ENCODE measurements at places on chromosomes 3 and 15.

DNA sequence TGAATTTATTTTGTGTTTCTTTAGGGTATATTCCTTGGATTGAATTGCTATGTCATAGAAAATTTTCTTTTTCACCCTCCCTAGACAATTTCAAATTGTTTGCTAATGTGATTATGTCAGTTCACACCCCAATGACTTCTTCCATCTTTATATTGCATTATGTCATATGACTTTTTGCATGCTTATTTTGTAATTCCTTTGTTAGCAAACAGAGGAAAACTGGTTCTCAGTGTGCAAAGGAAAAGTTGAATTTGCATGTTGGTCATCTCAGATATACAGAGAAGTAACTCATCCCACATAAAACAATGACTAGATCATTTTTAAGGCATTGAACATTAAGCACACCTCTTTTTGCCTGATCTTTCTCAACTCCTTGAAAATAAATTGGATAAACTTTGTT lies 3.3 kb upstream of the RNF13 start:
- no peak for DNase-seq

DNA sequence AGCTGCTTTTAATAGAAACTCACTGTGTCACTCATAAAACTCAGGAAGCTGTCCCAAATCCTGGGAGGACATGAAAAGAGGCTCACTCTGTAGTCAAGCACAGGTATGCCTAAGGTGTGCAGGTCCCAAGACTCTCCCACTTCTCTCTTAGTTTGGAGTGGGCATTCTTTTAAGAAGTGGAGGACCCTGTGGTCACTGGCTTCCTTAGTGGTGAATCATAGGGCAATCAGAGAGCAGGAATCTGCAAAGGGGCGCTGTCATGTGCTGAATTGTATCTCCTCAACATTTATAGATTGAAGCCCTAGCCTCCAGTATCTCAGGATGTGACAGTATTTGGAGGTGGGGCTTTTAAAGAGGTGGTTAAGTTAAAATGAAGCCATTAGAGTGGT lies 47.2 kb upstream of the ZBTB38 start:
- DNase-seq: no peak

GRCh38 chr3:87761795-87762194 lies 297.0 kb downstream of the CGGBP1 start:
- DNase-seq: no peak

GRCh38 chr3:178777718-178778411 lies 241.6 kb downstream of the KCNMB2 start:
- no peak for DNase-seq

DNA sequence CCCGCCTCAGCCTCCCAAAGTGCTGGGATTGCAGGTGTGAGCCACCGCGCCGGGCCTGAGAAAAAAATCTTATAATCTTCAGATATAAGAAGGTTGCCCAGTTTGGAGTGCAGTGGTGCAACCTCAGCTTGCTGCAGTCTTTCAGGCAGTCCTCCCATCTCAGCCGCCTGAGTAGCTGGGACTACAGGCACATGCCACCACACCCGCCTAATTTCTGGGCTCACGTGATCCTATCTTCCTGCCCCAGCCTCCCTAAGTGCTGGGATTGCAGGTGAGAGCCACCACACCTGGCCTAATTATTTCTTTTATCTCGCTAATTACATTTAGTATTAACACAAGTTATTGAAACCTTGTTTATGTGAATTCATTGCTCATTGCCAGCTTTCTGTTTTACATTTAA lies 13.5 kb downstream of the PAK2 start:
- no peak for DNase-seq

DNA sequence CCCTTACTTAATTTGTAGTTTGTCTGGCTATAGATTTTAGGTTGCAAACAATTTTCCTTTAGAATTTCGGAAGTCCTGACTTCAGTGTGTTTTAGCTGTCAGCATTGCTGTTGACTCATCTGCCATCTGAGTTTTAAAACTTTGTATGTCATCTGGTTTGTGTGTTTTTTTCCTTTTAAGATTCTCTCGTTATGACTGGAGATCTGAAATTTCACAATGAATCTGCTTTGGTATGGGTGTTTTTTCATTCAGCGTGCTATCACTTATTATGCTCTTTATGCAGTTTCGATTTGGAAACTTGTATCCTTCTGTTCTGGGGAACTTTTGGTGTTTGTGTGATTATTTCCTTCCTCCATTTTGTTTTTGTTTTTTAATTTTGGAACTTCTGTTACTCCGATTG lies 53.7 kb upstream of the ZNF280D start:
- DNase-seq: no peak

DNA sequence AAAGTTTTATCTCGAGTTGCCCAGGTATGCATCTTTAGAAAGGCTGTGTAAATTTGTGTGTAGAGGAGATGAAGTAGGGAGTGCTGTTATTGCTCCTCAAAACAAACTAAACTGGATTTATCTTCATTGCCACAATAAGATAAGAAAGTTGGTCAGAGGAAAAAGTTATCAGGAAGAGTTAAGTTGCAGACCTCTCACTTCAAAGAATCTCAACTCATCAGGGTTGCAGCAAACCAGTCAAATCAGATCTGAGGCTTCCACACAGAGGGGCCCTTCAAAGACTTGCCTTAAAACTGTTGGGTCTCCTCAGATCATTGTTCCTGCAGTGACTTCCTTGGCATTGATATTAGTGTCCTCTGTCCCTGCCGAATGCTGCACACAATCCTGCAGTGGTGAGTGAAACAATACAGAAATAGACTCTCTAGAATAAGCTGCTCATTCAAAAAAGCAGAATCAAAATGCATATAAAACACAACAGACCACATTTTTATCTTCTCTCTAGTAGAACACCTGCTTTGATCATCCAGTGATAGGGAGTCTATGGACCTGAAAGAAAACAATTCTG lies 191.2 kb upstream of the CBLB start:
- no peak for DNase-seq

DNA sequence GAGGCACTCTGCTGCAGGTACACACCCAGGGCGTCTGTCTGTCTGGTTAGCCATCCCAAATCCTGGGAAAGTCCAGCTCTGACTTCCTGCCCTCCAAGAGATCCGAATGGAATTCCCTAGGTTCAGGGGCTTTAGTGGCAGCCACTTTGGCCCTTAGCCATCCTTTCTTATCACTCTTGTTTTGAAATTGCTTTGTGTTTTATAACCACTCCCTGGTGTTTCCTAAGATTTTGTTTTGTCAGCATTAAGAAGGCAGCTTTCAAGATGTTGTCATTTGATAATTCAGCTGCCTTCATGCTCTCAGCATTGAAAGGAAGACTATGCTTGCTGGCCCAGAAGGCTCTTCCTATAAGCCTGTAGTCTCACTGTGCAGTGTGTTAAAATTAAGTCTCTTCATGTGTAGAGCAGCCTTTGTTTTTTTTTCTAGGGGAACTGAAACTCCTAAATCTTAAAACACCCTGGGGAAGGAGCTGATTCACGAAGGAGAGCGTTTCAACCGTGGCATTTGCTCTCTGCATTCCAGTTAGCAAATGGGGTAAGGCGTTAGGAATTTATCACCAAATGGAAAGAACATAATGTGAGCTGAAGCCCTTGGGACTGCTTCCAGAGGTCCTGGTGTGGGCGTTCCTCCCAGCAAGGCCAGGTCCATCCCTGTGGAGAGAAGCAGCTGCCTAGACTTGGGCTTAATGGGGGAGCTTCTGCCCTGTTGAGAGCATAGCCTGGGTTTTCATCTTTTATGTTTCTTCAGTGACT lies 14.2 kb upstream of the CLEC3B start:
- DNase-seq: no peak

DNA sequence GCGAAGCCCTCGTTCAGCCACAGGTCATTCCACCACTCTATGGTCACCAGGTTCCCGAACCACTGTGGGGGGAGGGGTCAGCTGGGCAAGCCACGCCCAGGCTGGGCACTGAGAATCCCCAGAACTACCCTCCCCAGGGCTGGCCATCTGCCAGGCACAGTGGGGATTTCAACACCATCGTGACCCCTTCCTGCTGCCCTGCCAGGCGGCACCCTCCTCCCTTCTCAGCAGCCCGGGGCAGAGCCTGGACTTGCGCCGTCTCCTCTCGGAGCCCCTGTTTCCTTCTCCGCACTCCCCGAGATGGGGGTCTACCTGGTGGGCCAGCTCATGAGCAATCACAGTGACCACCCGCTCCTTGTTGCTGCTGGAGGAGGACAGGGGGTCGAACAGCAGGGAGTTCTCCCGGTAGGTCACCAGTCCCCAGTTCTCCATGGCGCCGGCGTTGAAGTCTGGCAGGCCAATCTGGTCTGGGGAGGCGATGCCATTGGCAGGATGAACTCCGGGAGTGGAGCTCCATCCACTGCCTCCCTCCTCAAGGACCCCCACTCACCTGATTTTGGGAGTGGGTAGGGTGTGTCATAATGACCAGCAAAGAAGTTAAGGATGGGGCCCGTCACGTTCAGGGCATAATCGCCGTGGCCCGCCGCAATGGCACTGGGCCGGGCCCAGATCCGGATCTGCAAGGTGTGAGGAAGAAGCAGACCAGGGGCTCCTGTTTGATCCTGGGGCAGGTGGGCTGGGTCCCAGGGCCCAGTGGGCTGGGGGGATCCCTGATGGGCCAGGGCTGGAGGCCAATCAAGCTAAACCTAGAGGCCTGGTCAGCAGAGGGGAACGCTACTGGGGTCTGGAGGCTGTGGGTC lies 10.5 kb downstream of the ANPEP start:
- DNase-seq: no peak

GRCh38 chr3:64533617-64534317 lies 154.0 kb downstream of the ADAMTS9 start:
- peak; percentile 7 for DNase-seq

GRCh38 chr15:51874751-51875644 lies 45.5 kb downstream of the TMOD3 start:
- DNase-seq: no peak

GRCh38 chr3:122416966-122417365 lies 1.1 kb upstream of the WDR5B start:
- no peak for DNase-seq

- peak; percentile 19 for DNase-seq
Measured at GRCh38 chr15:77409259-77410156, 10.4 kb downstream of the PEAK1 start.

- peak; percentile 70 for DNase-seq
Measured at GRCh38 chr3:196837819-196838420, 29.8 kb upstream of the SENP5 start.

DNA sequence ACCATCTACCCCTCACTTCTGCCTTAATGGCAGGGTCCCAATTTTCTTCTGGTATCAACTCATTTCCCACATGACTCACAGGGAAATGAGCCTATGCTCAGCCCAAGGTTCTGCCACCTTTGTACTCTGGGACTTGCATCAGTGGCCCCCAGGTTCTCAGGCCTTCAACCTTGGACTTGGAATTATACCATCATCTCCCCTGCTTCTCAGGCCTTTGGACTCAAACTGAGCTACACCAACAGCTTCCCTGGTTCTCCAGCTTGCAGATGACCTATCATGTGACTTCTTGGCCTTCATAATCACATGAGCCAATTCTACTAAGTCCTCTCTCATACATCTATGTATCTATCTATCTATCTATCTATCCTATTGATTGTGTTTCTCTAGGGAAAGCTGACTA lies 149.5 kb downstream of the PLCH1 start:
- DNase-seq: no peak

GRCh38 chr3:192819001-192819569 lies 91.7 kb upstream of the FGF12 start:
- no peak for DNase-seq

- no peak for DNase-seq
Measured at GRCh38 chr3:135056733-135057310, 261.8 kb downstream of the EPHB1 start.

DNA sequence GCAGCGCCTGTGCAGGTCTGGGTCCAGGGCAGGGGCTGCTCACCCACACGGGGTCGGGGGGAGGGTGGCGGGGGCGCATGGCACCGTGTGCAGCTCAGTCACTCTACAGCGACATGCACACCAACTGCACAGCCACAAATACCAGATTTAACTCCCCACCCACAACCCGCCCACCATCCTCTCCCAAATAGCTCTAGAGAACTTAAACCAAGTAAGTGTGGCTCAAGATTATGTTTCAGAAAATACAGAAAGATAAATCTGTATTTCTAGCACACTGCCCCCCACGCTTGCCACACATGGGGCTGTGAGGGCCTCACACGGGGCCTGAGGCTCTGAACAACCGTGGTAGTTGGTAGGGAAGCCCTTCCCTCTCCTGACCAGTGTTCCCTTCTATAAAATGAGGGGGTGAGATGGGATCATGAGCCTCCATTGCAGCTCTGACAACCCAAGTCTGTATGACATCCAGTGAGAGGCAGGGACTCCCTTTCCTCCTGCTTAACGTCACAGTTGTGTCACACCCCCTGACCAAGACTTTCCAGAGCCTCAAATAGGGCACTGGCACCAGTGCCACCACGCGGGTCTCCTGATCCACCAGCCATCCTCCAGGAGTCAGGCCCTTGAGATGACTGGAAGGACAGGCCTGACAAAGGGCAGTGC lies 23.1 kb downstream of the POC1A start:
- DNase-seq: no peak

GRCh38 chr3:46971742-46972141 lies 4.8 kb downstream of the CCDC12 start:
- peak; percentile 23 for DNase-seq

GRCh38 chr3:9716801-9717555 lies 13.3 kb downstream of the CPNE9 start:
- no peak for DNase-seq

GRCh38 chr3:56704706-56705105 lies 21.6 kb upstream of the TASOR start:
- DNase-seq: no peak

- no peak for DNase-seq
Measured at GRCh38 chr3:61560517-61561373, 626 bp upstream of the PTPRG start.

- no peak for DNase-seq
Measured at GRCh38 chr15:58686286-58686685, 63.2 kb downstream of the ADAM10 start.

- DNase-seq: no peak
Measured at GRCh38 chr3:64901522-64901885, 213.7 kb upstream of the ADAMTS9 start.

- DNase-seq: no peak
Measured at GRCh38 chr3:14561051-14561960, 21.2 kb upstream of the GRIP2 start.

- no peak for DNase-seq
Measured at GRCh38 chr3:72311425-72311824, 526.5 kb upstream of the PROK2 start.

DNA sequence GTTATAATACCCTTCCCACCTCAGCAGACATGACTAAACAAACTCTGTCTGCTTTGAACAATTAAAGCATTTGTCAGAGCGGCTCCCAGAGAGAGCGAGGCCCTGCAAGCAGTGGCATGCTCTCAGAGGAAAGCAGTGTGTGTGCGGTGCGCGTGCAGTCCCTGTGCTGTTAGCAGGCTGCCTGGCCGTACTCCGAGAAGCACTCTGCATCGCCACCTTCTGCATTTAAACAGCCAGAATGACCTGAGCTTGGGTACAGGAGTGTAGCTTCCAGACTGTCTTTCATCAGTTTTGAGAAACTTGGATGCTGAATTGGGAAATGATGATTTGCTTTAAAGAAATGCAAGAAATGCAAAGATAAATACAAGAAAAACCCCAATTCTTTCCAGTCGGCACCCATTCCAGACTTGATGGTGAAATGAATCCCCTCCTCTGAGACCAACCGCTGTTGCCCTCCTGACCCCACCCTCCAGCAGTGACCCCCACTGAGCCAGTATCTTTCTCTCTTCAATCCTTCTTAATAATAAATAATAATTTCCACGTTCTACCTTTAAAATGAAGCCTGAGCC lies 113.5 kb downstream of the VGLL4 start:
- DNase-seq: no peak

Data from CD4-positive, alpha-beta T cell treated with Interferon alpha-2 for 1 hour (primary cell).